ENCODE measurements at places on chromosomes 6 and 20.
A peak's percentile ranks its signal among the peaks of the same experiment; 100 is the strongest.

GRCh38 chr20:32019156-32019510 lies 8.9 kb downstream of the CCM2L start:
- no peak for DNase-seq

DNA sequence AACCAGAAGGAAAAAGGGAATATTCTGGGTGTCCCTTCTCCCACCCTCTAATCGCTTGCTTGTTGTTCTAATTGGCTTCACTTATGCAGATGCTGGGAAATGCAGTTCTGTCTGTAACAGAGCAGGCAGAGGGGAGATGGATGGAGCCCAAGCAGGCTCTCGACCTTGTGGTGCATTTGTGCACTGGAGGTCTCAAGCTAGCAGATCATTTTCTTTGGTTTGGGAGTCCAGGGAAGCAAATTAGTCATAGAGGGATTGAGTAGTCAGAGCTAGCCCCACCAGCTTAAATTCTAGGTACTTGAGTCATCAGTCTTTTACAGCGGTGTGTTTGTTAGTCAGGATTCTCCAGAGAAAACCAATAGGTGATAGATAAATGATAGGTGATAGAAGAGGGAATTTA lies 234.7 kb upstream of the ECI2 start:
- DNase-seq = peak; percentile 94

GRCh38 chr6:162708971-162709370 lies 18.6 kb downstream of the PRKN start:
- no peak for DNase-seq

DNA sequence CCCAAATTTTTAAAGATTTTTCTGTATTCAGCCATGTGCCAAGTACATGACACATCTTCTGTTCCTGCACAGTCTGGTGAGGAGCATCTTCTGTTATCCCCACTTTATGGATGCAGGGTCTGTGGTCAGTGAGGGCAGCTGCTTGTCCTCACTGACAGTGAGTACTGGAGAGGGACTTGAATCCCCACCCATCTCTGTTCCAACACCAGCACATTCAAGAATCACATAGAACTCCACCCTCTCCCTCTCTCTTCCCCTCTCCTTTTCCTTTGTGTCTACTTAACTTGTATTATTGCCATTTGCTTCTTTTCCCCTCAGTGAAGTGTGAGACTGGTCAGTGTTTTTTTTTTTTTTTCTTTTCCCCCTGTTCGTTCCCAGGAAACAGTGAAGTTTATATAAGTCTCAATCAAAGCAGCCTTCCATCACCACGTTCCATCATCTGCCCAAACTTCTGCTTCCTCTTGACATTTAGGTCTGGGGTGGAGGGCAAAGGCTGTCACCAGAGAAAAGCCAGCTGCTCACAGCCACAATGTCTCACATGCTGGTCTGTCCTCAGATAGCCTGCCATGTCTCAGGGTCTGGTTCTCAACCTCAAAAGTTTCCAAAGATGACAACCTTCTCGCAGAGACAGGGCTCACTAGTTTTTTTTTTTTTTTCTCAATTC lies 110.0 kb upstream of the SSTR4 start:
- DNase-seq = no peak

All from astrocyte of the spinal cord (primary cell).